ENCODE measurements at places on chromosomes 5 and 9.
A peak's percentile ranks its signal among the peaks of the same experiment; 100 is the strongest.

- DNase-seq: no peak
Measured at GRCh38 chr5:585556-585955, 26.6 kb upstream of the CEP72 start.

- DNase-seq: no peak
Measured at GRCh38 chr5:152488869-152489268, 83.8 kb upstream of the NMUR2 start.

DNA sequence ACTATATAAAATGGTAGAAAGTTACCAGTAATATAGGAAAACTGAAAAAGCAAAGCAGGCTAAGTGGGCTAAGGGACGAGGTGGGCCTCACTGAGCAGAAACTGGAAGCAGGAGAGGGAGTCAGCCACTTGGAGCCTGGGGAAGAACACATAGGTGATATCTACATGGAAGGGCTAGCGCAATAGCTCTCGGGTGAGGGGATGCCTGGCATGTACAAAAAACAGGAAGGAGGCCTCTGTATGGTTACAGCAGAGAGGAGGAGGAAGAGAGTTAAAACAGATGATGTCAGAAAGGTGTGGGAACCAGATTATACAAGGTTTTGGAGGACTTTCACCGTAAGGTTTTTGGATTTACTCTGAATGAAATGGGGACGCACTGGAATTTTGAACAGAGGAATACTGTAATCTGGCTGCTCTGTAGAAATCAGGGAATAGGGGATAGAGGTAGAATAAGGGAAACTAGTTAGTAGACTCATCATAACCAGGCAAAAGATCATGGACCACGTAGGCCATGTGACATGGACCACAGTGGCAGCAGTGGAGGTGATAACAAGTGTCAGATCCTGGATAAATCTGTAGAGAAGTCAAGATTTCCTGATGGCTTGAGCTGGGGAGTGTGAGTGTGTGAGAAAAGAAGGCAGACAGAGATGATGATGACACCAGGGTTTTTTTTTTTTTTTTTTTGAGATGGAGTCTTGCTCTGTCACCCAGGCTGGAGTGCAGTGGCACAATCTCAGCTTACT, 52.5 kb downstream of the FNBP1 start:
- peak; percentile 46 for DNase-seq

DNA sequence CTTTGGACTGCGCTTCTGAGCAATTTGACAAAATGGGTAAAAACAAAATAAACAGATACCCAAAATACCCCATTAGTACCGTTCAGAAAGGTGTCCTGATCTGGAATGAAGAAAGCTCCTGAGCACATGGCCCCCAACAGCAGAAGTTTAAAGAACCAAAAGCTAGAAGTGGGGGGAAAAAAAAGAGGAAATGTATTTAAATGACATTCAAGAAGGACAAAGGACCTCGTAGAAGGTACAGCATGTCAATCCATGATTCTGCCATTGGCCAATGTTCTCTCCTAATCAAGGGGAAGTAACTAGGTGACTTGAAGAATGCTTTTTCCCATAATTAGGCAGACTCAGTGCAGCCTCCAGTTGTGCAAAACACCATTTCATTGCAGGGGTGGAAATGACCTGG, 78.6 kb downstream of the SERINC5 start:
- DNase-seq: no peak

GRCh38 chr5:158423623-158424200, 564.8 kb upstream of the CLINT1 start:
- no peak for DNase-seq

- no peak for DNase-seq
Measured at GRCh38 chr9:9387511-9388115, 1225.2 kb downstream of the PTPRD start.

GRCh38 chr9:31486630-31487029, 897.8 kb upstream of the ACO1 start:
- no peak for DNase-seq

GRCh38 chr5:115720888-115721287, 95.1 kb upstream of the TMED7 start:
- DNase-seq: no peak

DNA sequence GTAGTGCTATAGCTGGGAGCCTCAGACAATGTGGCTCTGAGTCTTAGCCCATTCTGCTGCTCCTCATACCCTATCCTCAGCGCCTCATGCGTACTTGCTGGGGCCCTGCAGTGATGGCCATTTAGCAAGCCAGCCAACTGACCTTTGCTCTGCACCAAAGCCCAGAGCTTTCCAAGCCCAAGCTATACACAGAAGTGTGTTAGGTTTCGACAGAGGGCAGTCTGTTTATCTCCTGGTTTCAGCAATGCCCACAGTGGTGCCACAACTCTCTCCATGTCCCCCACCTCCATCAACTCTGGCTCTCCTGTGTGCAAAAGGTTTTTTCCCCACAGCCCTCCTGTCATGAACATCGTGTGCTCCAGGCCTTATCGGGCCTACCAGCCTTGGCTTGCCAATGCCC, 16.9 kb downstream of the GNG10 start:
- DNase-seq: no peak

GRCh38 chr5:156326718-156327259, at the start of gene SGCD:
SGCD (plus strand) TSS chr5:156327164.
- no peak for DNase-seq

GRCh38 chr9:14987858-14988257, 77.6 kb upstream of the FREM1 start:
- no peak for DNase-seq

GRCh38 chr9:27888661-27889295, 315.5 kb upstream of the C9orf72 start:
- DNase-seq: peak; percentile 52

DNA sequence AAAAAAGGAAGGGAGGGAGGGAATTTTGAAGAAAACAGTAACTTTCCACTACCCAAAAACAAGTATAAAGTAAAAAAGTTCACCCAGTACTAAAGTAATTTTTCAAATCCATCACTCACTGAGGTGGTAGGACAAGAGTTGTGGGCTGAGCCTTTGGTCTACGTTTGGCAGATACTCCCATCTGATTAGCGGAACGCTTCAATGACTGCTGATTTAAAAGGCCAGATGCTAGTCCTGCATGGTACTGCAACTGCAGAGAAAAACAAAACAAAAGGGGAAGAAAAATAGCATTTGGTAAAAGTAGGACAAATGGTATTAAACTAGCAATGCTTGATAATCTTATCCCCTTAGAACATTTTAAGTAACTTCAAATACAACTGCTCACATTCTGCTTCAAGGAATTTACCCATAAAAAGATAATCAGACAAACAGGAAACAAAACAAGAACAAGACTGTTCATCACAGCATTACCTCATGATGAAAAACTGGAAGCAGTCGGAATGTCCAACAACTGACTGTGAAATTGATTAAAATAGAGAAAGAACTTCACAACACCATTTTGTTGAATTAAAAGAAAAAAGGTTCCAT, 65.4 kb downstream of the MED27 start:
- no peak for DNase-seq

DNA sequence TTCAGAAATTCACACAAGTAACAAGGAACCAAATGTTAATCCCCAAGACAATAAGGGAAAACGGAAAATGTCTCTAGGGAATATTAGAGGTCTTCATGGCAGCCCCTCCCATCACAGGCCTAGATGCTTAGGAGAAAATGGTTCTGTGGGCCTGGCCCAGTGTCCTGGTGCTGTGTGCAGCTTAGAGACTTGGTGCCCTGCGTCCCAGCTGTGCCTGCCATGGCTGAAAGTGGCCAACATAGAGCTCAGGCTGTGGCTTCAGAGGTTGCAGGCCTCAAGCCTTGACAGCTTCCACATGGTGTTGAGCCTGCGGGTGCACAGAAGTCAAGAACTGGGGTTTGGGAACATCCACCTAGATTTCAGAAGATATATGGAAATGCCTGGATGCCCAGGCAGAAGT, 942.3 kb downstream of the PTPRD start:
- no peak for DNase-seq

- no peak for DNase-seq
Measured at GRCh38 chr9:91714874-91715615, 235.0 kb downstream of the ROR2 start.

- no peak for DNase-seq
Measured at GRCh38 chr5:135857630-135858311, 23.3 kb downstream of the SLC25A48 start.

DNA sequence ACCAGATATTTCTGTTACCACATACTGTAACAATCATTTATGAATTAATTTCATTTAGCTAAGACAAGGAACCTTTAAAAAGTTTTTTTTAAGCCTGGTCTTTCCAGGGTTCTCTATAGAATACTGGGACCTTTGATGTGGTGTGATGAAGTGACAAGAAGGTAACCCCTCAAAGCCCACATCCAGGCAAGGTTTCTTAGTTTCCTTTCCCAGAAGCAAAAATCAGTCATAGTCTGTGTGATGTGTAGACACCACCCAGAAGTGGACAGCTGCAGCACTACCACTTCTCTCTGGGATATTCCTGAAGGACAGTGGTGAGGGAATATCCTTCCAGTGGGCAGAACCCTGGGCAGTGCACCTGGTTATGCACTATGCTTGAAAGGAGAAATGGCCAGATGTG, 115.6 kb downstream of the TTC39B start:
- peak; percentile 39 for DNase-seq

DNA sequence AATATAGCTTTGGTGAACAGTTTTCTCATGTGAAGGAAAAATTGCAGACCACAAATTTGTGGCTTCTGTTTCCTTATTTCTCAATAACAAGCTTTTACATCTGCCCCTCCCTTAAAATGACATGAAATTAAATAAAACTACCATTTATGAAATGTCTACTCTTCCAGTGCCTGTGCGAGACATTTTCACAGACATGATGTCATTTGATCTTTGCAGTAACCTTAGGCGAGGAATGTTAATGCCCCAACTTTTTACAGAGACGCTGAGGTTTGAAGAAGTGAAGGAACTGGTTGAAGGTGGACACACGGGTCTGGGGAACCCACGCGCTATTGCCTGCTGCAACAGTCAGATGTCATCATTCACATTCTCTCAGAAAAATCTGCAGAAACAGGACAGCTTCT, 61.5 kb downstream of the OSTF1 start:
- no peak for DNase-seq

Data from activated naive CD4-positive, alpha-beta T cell treated with anti-CD3 and anti-CD28 coated beads, Interleukin-2, amount 10 ng/mL, durations not matched to agents 7 days and 5 days (primary cell).